ENCODE measurements at places on chromosomes 7 and 10.

GRCh38 chr7:148927123-148928045 lies 43.3 kb upstream of the EZH2 start:
- no peak for DNase-seq

DNA sequence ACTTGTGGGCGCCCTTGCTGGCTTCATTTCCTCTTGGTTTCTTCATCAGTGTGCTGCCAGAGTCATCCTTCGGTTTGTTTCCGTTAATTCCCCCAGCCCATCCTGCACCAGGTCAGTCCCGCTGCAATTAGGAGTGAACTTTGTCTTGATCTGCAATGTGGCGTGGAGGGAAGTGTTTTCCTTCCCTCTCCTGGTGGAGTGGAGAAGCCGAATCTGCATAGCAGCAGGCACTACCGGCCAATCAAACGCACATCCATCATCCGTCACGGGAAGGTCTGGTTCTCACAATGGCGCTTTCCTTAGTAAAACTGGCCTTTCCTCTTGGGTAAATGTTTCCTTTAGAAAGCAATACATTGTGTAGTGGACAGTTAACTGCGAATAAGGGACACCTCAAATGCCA lies 337.5 kb downstream of the CXCL12 start:
- no peak for DNase-seq

- no peak for DNase-seq
Measured at GRCh38 chr7:70457883-70458680, 673.9 kb upstream of the GALNT17 start.

GRCh38 chr7:140674899-140675701 lies 2.4 kb downstream of the ADCK2 start:
- DNase-seq: no peak

DNA sequence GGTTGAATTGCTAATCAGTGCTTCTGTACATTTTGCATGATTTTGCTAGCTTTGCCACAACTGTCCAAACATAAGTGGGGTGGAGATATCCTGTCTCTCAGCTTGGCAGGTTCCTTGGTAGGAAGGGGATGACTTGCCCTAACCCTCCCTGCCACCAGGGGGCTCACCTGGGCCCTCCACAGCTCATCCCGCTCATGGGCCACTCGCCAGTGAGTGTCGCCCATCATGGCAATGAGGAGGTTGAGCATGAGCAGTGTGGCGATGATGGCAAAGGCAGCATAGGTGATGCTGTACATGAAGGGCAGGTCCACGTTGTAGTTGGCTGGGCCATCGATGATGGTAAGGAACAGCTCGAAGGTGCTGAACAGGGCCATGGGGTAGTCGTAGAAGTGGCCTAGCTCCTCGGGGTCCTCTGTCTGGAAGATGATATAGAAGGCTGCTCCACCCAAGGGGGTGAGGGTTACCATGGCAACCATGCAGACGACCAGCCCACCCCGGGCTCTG lies 12.2 kb downstream of the TRPV6 start:
- DNase-seq: no peak

DNA sequence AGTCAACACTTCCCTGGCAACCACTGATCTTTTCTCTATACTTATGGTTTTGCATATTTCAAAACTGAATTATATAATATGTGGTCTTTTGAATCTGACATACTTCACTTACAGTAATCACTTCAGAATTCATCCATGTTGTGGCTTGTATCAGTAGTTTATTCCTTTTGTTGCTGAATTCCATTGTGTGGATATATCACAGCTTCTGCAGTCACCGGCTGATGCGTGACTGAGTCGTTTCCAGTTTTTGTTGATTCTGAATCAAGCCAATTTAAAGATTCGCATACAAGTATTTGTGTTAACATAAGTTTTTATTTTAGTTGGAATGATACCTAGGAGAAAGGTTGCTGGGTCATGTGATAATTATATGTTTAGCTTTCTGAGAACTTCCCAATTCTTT lies 672.5 kb upstream of the ANKRD30A start:
- DNase-seq: no peak

GRCh38 chr7:134995239-134996096 lies 9.2 kb downstream of the AGBL3 start:
- no peak for DNase-seq

- no peak for DNase-seq
Measured at GRCh38 chr7:32047075-32047474, 23.1 kb downstream of the PDE1C start.

DNA sequence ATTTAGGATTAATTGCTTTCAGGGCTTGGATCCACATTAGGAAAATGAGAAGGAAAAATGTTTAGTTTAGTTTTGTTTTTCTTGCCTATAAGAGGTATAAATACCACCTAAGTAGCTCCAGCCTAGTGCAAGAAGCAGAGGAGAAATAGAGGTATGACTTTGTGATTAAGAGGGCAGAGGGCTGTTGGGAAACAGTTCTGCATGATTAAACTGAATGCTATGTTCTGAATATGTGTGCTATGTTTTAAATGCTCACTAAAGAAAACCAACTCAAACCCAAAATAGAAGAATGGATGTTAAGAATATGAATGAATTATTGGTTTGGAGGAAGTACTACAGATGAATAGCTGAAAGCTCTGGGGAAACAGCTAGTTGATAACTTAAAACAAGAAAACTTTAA lies 7.6 kb downstream of the CALCR start:
- DNase-seq: no peak

DNA sequence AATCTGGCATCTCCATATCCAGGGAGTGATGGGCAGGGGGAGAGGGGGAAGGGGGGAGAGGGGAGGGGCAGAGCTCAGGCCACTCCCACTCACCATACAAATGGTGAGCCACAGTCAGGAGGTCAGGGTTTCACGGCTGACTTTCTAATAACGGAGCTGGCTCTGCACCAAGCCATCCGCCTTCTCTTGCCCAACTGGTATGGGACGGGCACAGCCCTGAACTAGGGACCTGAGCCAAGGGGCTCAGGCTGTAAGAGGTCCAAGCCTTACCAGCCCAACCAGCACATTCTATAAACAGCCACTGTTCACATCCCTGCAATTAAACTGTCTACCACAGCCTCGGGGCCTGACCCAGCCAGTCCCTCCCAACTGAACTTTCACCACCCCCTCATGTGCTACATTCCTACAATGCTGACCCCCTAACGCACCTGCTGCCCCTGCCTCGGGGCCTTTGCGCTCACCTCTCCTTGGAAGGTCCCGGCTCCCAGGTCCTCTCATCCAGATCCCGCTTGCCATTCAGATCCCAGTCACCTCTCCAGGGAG lies 32.5 kb downstream of the RGS10 start:
- no peak for DNase-seq

- no peak for DNase-seq
Measured at GRCh38 chr10:119832951-119833350, 39.7 kb downstream of the MCMBP start.

GRCh38 chr7:114856625-114857024 lies 65.3 kb upstream of the MDFIC start:
- DNase-seq: no peak

- DNase-seq: no peak
Measured at GRCh38 chr7:48046458-48046857, 11.1 kb downstream of the C7orf57 start.

GRCh38 chr7:152051968-152052367 lies 26.5 kb downstream of the GALNT11 start:
- no peak for DNase-seq

- no peak for DNase-seq
Measured at GRCh38 chr7:8605221-8605620, 171.8 kb downstream of the NXPH1 start.

DNA sequence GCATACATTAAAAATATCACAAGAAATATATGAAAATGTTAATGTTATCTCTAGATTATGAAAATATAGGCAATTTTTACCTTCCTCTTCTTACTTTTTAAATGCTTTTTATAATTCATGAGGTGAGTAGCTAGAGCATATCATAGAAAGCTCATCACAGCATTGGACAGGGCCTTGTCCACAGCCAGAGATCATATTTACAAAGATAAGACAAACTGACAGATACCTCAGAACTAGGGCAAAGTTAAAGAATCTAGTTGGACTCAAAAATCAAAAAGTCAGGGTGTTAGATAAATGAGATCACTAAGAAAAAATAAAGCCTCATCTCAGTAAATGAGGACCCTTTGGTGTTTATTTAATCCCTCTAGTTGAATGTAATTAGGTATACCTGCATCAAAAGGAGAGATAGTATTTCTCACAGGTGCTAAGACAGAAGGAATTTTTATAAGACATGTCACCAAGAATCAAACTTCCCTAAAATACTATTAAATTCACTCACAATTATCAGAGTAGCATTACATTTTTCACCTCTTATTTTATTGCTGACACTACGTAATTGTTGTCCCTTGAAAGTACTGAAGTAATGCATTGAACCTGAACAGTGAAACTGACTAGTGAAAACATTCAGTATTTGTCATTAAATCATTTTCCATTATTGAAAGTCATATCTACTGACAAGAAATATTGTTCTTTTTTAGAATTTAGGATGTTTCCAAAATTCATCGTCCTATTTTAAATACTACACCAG lies 25.6 kb downstream of the CFAP69 start:
- no peak for DNase-seq

GRCh38 chr7:151088856-151089699 lies 2.8 kb downstream of the AGAP3 start:
- DNase-seq: no peak

GRCh38 chr7:102407910-102408309 lies 11.7 kb downstream of the PRKRIP1 start:
- DNase-seq: no peak
